Colonic mucosa (tissue), 4 donors: ENCODE measurements at places on chromosomes 7 and 10.

- DNase-seq, result no peak
Measured at GRCh38 chr10:11794566-11794965, 28.6 kb upstream of the PROSER2 start.

- peak; percentile 8 for DNase-seq
Measured at GRCh38 chr10:123519861-123520260, 146.3 kb upstream of the GPR26 start.

- DNase-seq, result no peak
Measured at GRCh38 chr7:22949944-22950343, 64.0 kb downstream of the HYCC1 start.

GRCh38 chr10:66927971-66928770 is 2.3 kb downstream of the LRRTM3 start:
- DNase-seq, result no peak

- no peak for DNase-seq
Measured at GRCh38 chr10:72499701-72500100, 126.2 kb downstream of the MICU1 start.
